AG10803 (cell line): ENCODE measurements at places on chromosomes 2 and 18.

DNA sequence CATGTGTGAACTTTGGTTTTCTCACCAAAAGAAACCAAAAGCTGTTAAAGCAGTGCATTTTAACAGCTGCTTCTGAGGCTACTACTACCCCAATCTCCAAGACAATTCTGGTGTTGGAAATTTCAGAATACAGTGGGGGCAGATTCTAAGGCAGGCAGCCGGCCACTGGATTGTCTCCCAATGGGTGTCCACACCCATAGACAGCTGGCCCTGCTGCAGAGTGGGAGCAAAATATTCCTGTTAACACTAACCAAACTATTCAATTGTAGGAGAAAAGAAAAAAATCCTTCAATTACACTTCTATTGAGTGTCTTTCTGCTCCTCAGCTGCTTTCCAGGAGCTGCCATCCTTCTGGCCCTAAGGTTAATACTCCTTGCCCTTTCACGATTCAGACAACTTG, 223.7 kb downstream of the ALK start:
- DNase-seq: no peak

DNA sequence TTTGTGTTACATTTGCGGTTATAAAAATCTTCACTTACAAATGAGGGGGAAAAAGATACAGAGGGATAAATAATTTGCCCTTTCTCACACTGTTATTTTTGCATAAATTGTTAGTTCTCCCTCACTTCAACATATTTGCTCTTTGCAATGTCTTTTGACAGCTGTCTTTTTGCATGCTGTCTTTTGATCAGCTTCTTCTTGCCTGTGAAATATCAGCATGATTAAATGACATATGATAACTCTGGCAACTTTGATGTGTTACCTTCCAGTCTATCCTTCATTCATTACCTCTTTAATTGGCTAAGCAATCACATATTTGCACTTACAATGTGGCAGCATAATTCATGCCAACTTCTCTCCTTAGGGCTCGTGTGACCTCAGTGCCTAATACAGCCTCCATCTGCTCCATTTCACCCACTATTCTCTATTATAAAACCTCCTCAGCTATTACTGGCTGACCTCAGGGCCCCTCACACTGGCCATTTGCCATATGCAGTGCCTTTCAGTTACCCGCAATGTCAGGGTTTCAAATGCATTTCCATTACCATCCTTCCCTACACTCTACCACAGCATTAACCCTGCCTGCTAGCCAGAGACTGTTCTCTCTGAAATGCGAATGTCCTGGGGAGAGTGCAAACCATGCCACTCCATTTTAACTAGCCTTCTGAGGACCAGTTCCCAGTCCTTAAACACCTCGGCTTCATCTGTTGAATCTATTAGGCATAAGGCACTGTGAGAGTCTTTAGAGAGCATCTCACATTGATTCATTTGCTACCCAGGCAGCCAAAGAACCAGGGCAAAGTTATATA, 1056.6 kb upstream of the CHAC2 start:
- DNase-seq: no peak

- DNase-seq: peak; percentile 59
Measured at GRCh38 chr2:230798769-230799399, 65.9 kb upstream of the ITM2C start.

DNA sequence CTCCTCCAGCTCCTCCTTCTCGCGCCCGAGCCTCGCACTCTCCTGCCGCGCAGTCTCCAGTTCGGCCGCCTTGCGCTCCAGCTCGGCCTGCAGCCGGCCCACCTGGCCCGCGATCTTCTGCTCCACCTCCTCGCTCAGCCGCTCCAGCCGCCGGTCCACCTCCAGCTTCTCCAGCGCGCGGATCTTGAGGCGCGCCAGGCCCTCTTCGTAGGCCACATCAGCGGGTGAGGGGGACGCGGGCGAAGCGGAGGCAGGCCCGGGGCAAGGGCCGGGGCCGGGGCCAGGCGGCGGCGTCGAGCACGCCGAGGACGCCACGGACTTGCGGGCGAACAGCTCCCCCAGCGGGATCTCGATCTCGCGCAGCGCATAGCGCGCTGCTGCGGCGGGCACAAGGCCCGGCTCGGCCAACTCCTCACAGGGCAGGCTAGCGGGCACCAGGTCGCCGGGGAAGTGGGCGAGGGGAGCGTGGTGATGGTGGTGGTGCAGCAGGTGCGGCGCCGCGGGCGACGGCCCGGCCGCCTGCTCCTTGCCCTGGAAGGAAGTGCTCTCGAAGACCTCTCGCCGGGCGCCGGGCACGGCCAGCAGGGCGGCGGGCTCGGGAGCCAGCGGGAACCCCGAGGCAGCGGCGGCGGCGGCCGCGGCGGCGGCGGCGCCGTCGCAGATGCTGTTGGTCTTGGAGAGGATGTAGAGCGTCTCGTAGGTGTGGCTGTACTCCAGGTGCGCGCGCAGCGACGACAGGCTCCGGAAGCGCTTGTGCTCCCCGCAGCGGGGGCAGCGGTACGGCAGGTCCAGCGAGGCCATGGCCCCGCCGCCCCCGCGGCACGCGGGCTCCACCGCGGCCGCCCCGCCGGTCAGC, 15.2 kb downstream of the FBXO41 start:
- DNase-seq: no peak

DNA sequence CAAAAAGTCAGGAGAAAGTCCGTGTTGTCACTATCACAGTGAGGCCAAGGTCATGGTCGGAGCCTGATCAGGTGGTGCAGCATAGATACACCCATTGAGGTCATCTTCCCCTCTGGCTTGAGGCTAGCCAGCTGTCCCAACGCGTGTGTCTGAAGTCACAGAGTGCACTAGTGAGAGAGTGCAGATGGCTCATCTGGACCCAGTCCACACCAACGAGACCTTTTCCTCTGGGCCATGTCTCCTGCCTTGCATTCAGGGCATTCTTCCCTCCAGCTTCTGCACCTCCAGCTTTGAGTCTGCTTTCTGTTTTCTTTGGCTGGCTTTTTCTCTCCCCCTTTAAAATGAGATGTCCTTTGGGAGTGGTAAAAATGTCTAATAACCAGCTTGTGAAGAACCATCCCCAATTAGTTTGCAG, 146.9 kb downstream of the TDRD15 start:
- no peak for DNase-seq

DNA sequence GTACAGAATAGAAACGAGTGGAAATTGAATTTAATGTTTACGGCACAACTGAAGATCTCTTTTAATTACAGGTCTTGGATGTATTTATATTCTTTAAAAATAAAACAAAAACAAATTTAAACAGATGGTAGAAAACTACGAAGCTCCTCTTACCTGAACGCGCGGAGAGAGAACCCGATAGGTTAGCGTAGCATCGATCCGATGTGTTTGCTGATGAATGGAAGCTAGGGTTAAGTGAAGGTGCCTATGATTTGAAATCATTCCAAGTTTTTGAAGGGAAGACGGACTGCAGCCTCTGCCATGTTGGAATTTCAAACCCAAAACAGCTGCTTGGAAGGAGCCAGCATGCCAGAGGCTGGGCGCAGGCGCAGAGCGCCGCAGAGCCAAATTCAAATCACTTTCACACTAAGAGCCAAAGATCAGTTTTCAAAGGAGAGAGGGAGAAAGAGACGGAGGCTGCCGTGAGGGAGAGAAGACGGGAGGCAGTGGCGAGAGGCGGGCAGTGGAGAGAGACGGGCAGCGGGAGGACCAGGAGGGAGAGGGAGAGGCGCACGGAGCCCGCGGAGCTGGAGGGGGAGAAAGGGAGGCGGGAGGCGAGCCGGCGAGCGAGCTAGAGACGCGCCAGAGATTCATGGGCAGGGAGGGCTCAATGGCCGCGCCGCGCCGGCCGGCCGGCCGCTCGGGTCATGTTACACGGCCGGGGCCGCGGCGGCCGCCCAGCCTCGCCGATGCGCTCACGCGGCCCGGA, at the start of gene FIGN:
TSS of gene FIGN (minus strand) at position 324 of the 748 bp plus-strand sequence. CDS start 1,081 bp downstream, outside the sequence.
- DNase-seq: peak; percentile 92
